ENCODE measurements at places on chromosomes 16 and 17.

- no peak for DNase-seq
Measured at GRCh38 chr17:18987862-18988545, 16.6 kb downstream of the FAM83G start.

- DNase-seq: no peak
Measured at GRCh38 chr17:80453998-80454556, 22.3 kb downstream of the NPTX1 start.

DNA sequence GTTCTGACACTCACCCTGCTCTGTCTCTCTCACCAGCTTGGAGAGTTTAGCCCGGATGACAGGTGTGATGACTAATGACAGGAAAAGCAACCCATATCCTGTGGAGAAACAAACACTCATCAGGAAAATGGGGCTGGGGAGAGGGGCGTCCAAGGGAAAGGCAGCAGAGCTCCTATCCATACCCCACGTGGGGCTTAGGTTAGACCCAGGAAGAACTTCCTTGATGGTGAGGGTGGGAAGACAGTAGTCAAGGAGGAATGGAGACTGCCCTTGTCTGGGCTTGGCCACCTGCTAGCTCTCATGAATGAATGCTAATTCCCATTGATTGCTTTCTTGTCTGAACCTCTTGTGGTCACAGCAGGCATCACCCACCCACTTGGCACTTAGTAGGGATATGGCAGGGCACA is 3.8 kb downstream of the SLC46A1 start:
- DNase-seq: no peak

GRCh38 chr17:64492481-64493109 is 4.3 kb downstream of the POLG2 start:
- peak; percentile 9 for DNase-seq

DNA sequence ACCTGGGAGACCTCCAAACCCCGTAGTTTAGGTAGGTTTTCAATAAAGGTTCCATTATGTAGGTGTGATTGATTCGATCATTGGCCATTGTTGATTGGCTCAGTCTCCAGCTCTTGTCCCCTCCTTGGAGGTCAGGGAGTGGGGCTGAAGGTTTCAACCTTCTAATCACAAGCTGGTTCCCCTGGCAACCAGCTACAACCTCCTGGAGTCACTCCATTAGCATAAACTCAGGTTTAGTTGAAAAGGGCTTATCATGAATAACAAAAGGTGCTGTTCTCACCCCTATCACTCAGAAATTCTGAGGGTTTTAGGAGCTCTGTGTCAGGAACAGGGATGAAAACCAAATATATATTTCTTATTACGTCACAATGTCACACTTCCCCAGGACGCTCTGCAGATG is 28.5 kb downstream of the TMEM132E start:
- no peak for DNase-seq

DNA sequence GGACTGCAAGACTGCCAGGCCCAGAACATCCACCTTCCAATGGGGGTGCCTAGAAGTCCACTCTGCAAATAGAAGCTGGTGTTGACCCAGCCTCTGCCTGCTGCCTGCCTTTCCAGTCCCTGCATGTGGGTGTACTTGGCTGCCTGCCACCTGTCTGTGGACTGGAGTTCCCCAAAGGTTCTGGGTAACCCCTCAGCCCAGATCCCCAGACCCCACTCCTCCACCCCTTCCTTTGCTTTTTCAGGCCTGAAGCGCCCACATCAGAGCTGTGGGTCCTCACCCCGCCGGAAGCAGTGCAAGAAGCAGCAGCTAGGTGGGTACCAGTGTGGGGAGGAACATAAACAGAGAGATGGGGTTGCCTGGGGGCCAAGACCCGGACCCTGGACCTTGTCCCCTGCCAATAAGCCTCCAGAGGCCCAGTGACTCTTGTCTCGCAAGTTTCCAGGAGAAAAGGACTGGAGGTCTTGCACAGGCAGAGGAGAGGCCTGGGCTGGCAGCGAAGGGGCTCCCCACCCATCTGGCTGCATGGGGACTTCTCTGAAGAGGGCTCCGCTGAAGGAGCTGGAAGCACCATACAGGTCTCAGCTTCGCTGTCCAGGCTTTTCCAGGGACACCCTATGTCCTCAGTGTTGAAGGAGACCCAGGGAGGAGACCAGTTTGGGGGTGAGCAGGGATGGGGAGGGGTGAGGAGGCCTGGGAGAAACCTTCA is 34.3 kb downstream of the NLRC5 start:
- DNase-seq: no peak

- DNase-seq: no peak
Measured at GRCh38 chr17:80732268-80732667, 187.6 kb downstream of the RPTOR start.

DNA sequence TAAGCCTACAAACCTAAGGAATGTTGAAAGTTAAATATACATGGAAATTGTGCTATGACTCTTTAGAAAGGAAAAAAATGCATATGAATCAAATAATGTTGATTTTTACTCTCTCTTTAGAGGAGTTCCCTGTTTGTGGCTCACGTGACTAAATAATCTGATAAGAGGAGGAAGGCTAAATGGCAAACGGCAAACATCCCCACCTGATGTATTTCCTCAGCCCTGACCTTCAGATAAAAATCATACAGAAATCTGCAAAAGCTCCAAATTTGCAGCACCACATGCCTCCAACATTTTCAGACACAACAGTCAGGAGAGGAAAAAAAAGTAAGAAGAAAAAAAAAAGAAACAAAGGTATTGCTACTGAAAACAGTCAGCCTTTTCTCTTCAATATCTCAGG is 423.0 kb upstream of the PSMD7 start:
- no peak for DNase-seq

DNA sequence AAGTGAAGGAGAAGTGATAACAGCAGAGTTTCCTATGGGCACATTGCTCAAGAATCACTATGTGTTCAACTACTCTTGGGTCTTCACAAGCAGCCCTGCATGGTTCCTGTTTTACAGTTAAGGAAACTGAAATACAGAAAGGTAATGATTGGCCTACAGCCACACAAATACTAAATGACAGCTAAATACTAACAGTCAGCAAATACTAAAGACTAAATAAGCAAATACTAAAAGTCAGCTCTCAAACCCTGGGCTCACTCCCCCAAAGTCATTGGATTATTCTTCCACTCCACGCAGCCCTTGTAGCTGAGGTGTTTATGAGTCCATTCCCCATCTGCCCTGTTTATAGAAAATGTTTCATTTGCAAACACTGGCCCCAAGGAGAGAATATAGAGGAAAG is 372.7 kb upstream of the CDH11 start:
- DNase-seq: no peak

- DNase-seq: no peak
Measured at GRCh38 chr17:67716405-67716798, 1.3 kb upstream of the NOL11 start.

DNA sequence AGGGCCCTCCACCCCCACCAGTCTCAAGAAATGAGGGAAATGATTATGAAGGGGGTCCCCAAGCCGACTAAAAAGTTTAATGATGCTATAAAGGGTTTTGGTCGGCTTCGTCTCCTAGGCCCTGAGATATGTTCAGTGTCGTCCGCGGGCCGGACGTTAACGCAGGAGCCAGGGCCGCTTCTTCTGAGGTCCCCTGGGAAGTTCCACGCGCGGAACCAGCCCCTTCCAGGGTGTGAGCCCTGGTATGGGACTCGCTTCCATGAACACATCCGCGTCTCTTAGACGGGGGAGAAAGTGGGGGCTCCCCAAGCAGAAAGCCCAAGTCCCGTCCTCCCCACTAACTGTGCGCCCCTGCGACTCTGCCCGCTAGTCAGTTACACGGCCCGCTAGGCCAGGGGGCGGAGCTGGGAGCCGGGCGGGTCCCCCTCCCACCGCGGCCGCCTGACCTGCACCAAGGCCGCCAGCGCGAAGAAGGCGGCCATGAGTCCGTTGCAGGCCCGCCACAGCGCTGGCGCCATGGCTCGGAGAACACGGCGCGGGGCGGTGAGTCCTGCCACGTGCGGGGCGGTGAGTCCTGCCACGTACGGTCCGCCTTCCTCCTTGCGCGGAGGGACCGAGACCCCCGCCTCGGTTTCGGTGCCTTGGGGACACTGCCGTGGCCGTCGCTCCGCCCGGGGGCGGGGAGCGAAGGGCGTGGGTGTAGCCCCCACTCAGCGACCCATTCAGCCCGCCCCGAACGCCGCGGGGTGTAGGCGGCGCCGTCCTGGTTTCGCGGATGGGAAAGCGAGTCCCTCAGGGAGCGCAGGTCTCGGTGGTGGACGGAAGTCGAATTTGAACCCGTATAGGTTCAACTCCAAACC is at the start of gene TMEM220:
Gene TMEM220, minus strand, starts transcription at position 690 of the 860 bp plus-strand sequence. Its CDS starts 172 bp downstream, at position 518.
- peak; percentile 62 for DNase-seq

GRCh38 chr16:19389246-19389645 is 28.4 kb upstream of the TMC5 start:
- DNase-seq: peak; percentile 31

- DNase-seq: no peak
Measured at GRCh38 chr17:61966191-61966590, 38.4 kb upstream of the INTS2 start.

- DNase-seq: no peak
Measured at GRCh38 chr16:27600381-27600780, 50.4 kb downstream of the KATNIP start.

DNA sequence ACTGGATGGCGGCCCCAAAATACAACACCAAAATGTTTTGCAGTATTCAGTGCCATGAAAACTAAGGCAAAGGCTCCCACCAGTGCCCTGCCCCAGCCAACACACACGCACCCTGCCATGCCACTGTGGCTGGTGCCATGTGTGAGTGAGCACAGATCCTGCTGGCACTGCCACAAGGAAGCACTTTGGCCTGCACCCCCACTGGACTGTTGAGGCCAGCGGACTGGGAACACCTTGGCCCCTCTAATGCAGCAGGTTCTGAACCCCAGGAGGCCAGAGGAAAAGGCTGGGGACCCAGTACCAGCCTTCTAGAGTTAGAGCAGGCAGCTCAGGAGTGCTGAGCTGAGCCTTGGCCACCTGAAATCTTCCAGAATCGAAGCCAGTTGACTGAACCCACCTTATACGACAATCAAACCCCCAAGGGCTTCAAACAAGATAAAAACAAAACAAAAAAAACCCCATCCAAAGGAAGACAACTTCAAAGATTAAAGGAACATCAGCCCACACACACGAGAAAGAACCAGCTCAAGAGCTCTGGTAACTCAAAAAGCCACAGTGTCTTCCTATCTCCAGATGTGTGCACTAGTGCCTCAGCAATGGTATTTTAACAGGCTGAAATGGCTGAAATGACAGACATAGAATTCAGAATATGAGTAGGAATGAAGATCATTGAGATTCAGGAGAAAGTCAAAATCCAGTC is 21.5 kb downstream of the NLRP1 start:
- no peak for DNase-seq

DNA sequence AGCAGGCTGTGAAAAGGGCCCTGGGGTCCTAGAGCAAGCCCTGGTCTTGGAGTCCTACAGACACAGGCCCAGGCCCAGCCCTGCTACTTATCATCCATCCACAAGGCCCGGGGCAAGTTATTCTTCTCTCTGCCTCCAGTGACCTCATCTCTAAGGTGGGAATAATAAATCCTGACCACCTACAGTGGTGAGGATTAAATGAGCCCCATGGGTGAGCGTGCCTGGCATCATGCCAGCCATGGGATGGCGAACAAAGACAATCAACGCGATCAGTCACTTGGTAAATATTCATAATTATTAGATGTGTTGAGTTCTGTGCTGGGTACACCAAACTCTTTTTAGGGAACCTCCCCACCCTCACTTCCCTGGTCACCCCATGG is 5.5 kb downstream of the KRT15 start:
- no peak for DNase-seq

DNA sequence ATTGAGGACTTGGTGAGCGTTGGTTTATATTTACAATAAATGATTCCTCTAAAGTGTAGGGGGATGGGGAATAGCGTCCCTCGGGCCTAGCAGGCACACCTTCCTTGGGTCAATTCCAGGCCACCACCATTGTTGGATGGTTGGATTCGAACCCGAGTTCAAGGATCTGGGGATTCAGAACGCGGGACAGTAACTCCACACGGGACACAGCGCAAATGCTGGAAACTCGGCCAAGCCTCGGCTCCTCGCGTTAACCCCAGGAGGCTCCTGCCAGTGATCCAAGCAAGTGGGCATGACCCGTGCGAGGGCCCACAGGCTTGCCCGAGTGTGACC is 613 bp downstream of the B9D1 start:
- no peak for DNase-seq

- peak; percentile 25 for DNase-seq
Measured at GRCh38 chr17:50027881-50028735, 27.8 kb upstream of the ITGA3 start.

DNA sequence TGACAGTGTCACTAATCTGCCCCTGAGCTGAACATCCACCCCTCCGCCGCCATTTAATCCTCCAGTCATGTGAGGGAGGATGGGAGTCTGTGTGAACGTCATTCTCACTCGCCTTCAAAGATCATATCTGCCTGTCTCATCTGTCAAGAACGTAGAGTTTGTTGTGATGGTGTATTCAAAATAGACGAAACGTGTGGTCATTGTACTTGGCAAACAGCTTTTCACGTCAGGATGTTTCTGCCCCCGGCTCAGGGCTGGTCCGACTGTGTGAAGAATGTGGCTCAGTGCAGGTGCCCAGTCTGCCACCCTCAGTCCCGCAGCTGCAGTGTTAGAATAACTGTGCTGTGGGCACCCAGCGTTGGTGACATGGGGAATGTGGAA is 148.0 kb downstream of the KCNJ12 start:
- DNase-seq: no peak

- DNase-seq: no peak
Measured at GRCh38 chr17:78652024-78652423, 74.8 kb upstream of the DNAH17 start.

DNA sequence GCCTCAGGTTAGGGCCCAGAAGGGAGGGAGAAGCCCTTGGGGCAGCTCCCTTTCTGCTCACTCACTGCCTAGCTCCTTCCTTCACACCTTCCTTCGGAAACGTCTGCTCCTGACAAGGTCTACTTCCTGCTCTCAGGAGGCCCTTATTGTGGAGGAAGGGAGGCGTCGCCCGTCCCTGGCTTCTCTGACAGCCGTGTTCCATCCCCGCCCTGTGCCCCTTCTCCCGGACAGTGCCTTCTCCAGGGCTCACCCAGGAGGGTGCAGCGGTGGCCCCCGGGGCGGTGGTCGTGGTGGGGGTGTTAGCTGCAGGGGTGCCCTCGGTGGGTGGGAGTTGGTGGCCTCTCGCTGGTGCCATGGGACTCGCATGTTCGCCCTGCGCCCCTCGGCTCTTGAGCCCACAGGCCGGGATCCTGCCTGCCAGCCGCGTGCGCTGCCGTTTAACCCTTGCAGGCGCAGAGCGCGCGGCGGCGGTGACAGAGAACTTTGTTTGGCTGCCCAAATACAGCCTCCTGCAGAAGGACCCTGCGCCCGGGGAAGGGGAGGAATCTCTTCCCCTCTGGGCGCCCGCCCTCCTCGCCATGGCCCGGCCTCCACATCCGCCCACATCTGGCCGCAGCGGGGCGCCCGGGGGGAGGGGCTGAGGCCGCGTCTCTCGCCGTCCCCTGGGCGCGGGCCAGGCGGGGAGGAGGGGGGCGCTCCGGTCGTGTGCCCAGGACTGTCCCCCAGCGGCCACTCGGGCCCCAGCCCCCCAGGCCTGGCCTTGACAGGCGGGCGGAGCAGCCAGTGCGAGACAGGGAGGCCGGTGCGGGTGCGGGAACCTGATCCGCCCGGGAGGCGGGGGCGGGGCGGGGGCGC is 231.9 kb downstream of the SEC14L1 start:
- DNase-seq: peak; percentile 71

Data from HCEC 1CT (cell line).